ENCODE measurements at places on chromosomes 1 and 21.

DNA sequence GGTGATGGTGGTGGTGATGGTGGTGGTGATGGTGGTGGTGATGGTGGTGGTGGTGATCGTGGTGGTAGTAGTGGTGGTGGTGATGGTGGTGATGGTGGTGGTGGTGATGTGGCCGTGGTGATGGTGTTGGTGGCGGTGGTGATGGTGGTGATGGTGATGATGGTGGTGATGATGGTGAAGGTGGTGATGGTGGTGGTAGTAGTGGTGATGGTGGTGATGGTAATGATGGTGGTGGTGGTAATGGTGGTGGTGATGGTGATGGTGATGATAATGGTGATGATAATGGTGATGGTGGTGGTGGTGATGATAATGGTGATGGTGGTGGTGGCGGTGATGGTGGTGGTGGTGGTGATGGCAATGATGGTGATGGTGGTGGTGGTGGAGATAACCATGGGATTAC, 6.8 kb upstream of the COL6A2 start:
- no peak for DNase-seq

DNA sequence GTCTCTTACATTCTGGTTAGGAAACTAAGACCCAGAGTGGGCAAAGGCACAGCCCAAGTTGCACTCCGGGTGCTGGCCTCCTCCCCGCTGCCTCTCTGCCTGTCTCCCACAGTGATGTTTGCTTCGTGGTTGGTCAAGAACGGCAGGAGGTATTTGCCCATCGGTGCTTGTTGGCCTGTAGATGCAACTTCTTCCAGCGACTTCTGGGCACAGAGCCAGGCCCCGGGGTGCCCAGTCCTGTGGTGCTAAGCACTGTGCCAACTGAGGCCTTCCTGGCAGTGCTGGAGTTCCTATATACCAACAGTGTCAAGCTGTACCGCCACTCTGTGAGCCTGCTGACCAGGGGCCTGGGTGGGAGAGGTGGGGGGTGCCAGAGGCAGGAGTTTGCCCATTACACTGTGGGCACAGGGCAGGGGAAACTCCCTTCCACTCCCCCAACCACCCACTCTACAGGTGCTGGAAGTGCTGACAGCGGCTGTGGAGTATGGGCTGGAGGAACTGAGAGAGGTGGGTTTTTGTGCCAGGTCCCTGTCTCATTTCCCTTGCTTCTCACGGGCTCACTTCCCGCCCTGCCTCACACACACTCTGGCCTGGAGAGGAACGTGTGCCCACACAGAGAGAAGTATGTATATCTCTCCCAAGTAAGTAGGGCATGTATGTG, 1.9 kb downstream of the BTBD19 start:
- peak; percentile 64 for DNase-seq

- DNase-seq = no peak
These were observed 30.5 kb downstream of the ALG14 start for GRCh38 chr1:95042286-95042685.

GRCh38 chr1:198191117-198191516, 34.3 kb downstream of the NEK7 start:
- DNase-seq = no peak

DNA sequence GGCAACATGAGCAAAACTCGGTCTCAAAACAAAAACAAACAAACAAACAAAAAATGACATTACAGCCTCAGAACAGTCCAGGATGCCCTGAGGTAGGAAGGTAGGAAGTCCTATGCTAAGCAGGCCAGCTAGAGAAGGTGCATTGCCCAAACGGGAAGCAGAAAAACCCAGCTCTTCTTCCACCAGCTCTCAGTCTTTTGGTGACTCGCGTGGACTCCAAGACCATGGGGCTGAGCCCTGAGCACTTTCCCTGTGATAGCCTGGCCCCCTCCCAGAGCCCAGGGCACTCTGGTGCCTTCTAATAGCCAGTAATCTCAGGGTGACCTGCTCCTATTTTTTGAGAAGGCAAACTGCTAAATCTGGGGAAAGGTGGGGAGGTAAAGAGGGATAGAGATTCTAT, 16.1 kb downstream of the PHLDA3 start:
- no peak for DNase-seq

Measured in stimulated activated CD4-positive, alpha-beta T cell treated with anti-CD3 and anti-CD28 coated beads, Interleukin-15, amount 100 ng/mL, for 24 hours (primary cell).